ENCODE measurements at places on chromosomes 12 and 14.

- no peak for DNase-seq
Measured at GRCh38 chr14:21780429-21781084, 106.9 kb upstream of the OR4E1 start.

- DNase-seq: no peak
Measured at GRCh38 chr12:46404225-46404631, 31.7 kb upstream of the SLC38A2 start.

DNA sequence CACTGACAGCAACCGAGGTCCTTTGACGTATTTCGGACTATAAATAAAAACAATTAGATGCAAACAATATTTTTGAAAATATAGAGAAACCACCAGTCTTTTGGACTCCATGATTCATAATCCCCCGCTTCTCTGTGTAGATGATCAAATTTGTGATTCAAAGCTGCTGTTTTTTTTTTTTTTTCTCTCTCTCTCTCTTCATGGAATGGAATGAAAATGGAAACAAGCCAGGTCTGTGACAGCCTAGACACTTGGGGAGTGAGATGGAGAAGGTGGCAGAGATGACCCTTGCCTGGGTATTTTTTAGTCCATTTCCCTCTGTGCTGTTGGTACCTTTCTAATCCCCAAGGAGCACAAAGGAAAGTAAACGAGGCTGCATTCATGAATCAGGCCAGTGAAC, 248.5 kb downstream of the GLT1D1 start:
- no peak for DNase-seq

DNA sequence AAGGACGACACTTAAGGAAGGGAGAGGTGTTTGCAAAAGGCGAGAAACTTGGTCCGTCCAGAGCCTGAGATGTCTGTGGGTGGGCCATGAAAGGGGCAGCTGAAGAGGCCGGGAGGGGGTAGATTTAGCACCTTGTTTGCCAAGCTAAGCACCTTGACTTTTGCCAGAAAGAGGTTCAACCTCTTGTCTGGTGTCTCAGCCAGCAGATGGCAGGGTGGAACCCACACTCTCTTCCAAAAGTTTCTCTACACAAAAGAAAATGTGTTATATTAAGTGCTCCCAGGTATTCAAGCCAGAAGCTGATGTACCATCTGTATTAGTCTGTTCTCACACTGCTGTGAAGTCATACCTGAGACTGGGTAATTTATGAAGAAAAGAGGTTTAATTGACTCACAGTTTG, 69.9 kb downstream of the SUDS3 start:
- DNase-seq: no peak

DNA sequence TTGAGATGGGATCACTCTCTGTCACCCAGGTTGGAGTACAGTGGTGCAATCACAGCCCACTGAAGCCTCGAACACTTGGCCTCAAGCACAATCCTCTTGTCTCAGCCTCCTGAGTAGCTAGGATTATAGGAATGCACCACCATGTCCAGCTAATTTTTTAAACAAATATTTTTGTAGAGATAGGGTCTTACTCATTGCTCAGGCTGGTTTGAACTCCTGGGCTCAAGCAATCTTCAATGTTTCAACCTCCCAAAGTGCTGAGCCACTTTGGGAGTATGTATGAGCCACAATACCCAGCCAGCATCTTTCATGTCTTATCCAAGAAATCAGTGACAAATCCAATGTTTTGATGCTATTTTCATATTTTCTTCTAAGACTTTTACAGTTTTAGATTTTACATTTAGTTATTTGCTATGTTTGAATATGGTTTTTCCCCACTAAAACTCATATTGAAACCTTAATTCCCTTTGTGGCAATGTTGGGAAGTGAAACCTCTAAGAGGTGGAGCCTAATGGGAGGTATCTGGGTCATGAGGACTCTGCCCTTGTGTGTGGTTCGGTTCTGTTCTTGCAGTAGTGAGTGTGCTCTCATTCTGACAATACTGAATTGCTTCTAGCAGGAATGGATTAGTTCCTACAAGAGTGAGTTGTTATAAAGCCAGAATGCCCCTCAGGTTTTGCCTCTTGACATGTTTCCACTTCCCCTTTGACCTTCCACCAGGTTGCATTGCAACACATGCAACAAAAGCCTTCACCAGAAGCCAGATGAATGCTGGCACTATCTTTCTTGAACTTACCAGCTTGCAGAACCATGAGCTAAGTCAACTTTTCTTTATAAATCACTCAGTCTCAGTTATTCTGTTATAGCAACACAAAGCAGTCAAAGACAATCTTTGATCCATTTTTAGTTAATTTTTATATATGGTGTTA, 80.8 kb upstream of the AMIGO2 start:
- no peak for DNase-seq

DNA sequence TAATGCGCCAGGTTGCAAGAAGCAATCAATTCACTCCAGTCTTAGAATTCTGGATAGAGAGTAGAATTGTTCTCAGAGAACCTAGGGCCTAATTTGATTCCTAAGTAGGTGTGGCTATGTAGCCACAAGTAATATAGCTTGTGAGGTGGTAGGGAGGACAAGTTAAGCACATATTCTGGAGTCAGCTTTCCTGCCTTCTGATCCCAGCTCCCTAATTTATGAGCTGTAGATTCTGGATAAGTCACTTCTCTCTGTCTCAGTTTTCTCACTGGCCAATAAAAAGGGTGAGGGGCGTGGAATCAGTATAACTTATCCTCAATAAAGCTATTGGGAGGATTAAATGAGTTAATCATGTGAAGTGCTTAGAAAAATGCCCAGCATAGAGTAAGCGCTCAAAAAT, 3.0 kb upstream of the SNW1 start:
- DNase-seq: no peak

DNA sequence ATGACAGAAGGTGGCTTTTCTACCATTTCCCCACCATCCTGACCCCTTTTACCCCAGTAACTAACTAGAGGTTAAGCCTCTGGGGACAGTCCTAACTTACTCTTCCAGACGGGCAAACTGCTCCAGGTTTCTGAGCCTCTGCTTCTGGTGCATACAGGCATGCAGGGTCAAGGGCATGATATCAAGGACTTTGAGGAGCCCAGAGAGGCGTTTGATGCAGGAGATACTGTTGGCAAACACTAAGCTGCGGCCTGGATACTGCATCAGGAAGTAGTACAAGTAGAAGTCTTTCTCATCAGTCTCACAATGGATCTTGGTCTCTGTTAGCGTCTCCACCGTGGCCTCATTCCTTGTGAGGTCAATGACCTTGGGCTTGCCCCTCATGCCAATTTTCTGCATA, 21.0 kb downstream of the DDX24 start:
- DNase-seq: no peak

GRCh38 chr14:100544506-100545141, 42.6 kb downstream of the BEGAIN start:
- no peak for DNase-seq

DNA sequence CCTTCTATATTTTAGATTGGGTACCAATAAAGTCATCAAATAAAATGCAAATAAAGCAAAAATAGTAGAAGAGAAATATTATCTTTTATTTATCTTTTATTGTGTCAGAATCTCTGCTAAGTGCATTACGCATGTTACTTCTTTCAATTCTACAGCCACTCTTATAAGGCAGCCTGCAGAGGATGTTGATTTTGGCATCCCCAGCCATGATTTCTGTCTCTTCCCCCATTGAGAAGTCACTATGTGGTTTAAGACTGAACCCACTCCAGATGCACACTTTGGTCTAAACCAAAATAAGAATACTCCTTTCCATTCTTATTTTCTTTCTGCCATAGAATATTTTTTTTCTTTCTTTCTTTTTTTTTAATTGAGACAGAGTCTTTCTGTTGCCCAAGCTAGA, 56.0 kb upstream of the ACSS3 start:
- DNase-seq: no peak

DNA sequence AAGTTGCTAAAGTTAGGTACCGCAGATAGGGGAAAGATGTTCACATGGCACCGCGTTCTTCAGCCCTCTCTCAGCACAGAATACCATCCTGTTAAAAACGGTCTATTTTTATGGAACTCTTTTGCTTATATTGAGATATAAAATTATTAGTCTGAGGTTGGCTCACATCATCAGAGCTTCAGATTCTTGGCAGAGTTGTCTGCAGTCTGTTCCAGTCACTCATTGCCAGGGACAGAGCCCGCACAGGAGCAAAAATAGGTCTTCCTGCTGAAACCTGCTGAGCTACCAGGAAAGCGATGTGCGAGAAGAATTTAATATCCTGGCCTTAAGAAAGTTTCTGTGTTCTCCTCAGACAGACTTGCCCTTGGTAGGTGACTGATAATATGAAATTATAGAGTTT, 249.8 kb downstream of the VRK1 start:
- no peak for DNase-seq

DNA sequence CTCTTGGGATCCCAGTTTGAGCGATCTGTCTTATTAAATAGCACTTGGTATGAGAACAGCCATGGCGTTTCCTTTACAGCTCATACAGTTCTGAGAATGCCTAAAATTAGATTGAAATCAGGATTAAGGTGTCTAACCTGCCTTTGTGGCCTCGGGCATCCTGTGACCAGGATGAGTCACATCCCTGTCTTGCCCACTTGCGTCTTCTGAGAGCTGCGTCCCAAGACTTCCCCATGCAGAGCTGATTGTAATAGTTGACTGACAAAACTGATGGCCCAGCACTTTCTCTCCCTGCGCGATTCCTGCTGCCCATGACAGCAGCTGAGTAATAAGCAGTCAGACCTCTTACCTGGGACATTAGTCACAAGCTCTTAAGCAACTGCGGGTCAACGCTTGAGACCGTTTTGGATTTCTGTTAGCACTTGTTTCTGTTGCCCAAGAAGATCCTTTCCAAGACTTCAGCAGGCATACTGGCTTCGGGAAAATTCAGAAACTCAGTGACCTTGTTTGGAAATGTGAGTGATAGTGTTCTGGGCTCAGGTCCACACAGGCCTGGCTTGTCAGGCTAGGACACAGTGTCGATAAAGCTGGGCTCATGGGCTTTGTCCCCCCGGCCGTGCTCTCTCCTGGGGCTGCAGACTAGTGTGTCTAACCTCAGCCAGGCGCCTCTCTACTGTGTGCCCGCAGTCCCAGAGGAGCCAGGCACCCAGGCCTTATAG, 169.9 kb upstream of the HIF1A start:
- DNase-seq: no peak

DNA sequence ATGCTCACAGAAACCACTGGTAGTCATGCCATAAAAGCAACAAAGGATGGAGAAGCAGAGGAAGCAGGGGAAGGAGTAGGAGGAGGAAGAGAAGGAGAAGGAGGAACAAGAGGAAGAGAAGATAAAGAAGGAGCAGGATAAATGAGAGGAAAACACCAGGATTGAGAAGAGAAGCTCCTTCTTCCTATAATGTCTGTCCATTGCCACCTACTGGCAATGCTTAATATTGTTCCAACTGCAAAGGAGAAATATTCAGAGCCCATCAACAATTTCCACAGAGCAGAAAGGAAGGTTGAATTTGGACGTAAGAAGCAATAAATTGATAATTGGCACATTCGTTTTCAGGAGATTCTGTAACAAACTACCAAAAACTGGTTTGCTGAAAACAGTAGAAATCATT, 898.4 kb downstream of the SLC16A7 start:
- no peak for DNase-seq

DNA sequence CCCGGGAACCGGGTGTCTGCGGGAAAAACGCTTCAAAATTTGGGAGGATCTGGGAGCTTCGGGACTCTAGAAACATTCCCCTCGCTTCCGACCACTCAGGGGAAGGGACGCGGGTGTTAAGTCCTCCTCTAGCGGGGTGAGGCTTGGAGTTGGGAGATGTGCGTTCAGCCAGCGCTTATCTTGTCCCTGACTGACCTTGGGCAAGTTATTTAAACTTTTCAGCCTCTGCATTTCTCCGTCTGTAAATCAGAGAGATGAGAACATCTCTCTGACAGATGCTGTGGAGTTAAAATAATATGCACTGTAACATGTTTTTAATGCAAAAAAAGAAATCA, 76.9 kb upstream of the ANO4 start:
- DNase-seq: no peak

GRCh38 chr14:76088326-76088725, 63.4 kb upstream of the GPATCH2L start:
- no peak for DNase-seq

DNA sequence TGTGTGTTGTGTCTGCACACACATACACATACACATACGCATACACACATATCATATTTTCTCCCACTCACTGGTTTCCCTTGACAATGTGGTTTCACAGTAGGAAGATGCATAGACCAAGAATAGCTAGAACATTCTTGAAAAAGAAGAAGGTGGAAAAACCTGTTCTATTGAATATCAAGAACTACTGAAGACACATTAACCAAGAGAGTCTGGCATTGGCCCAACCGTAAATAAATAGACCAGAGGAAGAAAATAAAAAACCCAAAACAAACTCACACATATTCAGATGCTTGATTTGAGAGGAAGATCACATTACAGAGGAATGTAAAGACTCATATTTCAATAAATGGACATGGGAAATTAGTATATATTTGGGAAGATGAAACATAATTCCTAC, 311.3 kb downstream of the FOXG1 start:
- DNase-seq: no peak

GRCh38 chr12:68361953-68362352, 29.8 kb upstream of the MDM1 start:
- DNase-seq: no peak

- no peak for DNase-seq
Measured at GRCh38 chr14:98951521-98952152, 320.4 kb downstream of the BCL11B start.

DNA sequence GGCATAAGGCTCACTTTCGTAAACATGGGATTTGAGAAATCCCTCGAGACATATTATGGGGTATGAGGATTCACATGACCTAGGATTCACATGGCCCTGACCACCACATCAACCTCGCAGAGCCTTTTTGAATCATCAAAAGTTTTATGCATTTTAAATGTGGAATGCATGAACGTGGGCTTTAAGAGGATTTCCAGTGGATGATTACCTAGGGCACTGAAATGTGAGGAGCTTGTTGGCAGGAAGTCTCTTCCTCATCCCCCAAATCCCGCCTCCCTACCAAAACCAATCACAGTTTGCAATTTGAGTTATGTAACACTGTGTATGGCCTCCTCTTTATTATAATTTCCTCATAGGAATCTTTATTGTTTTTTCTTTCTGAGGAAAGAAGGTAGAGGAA, 659.6 kb upstream of the TBX3 start:
- DNase-seq: no peak
